ENCODE measurements at places on chromosomes 3 and 15.
A peak's percentile ranks its signal among the peaks of the same experiment; 100 is the strongest.

GRCh38 chr15:40891810-40892446 is 2.3 kb upstream of the VPS18 start:
- no peak for DNase-seq

- DNase-seq = no peak
Observed at GRCh38 chr15:78127882-78128281, 3.4 kb downstream of the CIB2 start.

- no peak for DNase-seq
Observed at GRCh38 chr3:178140531-178141304, 395.5 kb upstream of the KCNMB2 start.

- DNase-seq = no peak
Observed at GRCh38 chr3:159897331-159898075, 91.1 kb upstream of the IL12A start.

DNA sequence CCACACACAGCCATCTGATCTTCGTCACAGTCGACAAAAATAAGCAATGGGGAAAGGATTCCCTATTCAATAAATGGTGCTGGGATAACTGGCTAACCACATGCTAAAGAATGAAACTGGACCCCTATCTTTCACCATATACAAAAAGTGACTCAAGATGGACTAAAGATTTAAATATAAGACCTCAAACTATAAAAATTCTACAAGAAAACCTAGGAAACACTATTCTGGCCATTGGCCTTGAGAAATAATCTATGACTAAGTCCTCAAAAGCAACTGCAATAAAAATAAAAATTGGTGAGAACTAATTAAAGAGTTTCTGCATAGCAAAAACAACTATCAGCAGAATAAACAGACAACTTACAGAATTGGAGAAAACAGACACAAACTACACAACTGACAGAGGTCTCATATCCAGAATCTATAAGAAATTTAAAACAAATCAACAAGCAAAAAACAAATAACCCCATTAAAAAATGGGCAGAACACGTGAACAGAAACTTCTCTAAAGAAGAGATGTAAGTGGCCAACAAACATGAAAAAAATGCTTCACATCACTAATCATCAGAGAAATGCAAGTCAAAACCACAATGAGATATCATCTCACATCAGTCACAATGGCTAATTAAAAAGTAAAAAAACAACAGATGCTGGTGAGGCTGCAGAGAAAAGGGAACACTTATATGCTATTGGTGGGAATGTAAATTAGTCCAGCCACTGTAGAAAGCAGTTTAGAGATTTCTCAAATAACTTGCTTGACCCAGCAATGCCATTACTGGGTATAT is 104.0 kb downstream of the NR1I2 start:
- DNase-seq = no peak

GRCh38 chr3:55828712-55829111 is 341.6 kb upstream of the WNT5A start:
- DNase-seq = no peak

DNA sequence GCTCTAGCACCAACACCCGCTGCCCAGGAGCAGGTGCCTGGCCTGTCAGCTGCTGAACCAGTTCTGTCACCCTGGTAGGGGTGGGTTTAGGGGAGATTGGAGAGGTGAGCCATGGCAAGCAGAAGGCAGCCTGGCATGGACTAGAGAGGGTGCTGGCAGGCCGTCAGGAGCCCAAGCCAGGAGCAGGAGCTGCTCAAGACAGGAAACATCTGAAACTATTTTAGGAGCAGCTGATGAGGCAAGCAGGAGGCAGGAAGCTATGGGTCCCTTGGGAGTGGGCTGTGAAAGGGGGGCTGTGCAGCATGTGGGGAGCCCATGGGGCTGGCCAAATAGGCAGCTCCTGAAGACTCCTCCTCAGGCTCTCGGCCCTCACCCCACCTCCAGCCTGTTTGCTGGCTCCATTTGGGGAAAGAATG is 2.3 kb downstream of the INKA1 start:
- peak; percentile 46 for DNase-seq

DNA sequence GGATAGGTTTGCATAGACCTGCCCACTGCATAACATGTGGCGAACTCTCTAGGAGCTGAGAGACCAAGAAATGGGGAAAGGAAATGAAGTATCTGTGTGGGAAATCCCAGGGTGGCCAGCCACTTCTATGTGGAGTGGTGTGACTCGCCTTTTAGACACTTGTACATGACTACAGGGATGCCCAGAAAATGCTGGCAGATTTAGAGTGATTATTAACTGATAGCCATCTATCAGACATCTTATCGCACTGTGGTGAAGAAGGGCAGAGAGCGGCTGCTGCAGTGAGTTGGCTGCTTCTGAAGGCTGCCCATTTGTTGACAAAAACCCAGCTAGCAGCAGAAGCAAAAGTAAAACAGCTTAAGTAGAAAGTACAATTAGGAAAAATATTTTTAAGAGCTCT is 18.1 kb upstream of the STAC start:
- no peak for DNase-seq

DNA sequence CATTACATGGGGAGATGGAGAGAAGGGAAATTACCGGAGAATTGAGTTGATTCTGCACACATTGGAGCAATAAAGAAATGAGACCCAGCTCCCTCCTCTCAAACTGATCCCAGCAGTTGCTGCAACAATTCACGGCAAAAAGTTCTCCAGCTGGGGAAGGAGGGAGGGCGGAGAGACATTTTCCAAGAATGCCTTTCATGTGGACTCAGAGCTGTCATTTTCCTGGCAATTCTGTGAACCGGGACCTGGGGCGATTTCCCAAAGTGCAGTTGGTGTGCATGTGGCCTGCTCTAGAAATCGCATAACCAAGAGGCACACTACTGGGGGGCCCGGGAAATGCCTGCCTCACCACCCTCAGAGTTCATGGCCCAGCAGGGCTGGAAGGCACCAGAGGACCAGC is 48.7 kb upstream of the IREB2 start:
- no peak for DNase-seq

DNA sequence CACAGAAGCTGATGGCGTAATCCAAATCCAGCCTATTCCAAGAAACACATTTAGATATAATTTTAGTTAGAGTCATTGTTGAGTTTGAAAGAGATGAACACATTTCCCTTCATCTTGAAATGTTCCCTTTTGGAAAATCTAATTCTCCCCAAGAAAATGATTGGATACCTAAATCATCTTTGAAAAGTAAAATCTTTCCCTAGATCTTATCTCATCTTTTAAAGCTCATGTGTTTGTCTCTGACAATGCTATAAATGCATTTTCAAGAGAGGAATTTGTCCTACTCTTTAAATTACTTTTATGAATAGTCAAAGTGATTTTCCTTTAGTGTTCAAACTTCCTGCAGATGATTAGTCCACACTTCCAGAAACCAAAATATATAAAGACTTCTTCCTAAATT is 82.6 kb upstream of the CNTN6 start:
- no peak for DNase-seq

- no peak for DNase-seq
Observed at GRCh38 chr3:34263101-34263621, 464.7 kb downstream of the PDCD6IP start.

- DNase-seq = peak; percentile 63
Observed at GRCh38 chr15:98421419-98422129, 226.8 kb upstream of the IGF1R start.

DNA sequence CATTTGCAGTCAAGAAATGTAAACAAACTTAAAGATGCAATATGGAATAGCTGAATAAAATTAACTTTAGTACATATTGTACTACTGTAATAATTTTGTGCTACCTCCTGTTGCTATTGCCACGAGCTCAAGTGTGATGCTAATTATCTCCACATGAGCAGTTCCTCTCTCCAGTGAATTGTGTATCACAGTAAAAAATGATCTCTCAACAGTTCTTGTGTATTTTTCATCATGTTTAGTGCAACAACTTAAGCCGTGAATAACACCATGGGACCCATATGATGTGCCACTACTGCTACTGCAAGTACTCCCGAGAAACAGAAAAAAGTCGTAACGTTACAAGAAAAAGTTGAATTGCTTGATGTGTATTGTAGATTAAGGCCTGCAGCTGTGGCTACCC is 12.4 kb downstream of the RIOX2 start:
- DNase-seq = no peak

GRCh38 chr3:11736136-11736833 is 92.6 kb upstream of the VGLL4 start:
- DNase-seq = no peak

- DNase-seq = no peak
Observed at GRCh38 chr3:69741032-69741767, 1.9 kb downstream of the MITF start.

DNA sequence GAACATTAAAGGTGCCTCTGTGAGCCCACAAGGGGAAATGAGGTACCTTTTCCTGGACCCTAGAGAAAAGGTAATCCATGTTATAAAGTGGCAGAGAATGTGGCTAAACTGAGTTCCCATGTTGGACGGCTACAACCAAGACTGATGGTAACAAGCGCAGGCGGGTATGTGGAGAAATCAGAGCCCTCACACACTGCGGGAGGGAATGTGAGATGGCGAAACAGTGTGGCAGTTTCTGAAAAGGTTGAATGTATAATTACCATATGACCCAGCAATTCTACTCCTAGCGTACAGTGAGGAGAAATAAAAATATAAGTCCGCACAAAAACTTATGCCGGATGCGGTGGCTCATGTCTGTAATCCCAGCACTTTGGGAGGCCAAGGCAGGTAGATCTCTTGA is 24.1 kb upstream of the SHISA5 start:
- no peak for DNase-seq

- DNase-seq = no peak
Observed at GRCh38 chr3:1962396-1963088, 136.1 kb upstream of the CNTN4 start.

DNA sequence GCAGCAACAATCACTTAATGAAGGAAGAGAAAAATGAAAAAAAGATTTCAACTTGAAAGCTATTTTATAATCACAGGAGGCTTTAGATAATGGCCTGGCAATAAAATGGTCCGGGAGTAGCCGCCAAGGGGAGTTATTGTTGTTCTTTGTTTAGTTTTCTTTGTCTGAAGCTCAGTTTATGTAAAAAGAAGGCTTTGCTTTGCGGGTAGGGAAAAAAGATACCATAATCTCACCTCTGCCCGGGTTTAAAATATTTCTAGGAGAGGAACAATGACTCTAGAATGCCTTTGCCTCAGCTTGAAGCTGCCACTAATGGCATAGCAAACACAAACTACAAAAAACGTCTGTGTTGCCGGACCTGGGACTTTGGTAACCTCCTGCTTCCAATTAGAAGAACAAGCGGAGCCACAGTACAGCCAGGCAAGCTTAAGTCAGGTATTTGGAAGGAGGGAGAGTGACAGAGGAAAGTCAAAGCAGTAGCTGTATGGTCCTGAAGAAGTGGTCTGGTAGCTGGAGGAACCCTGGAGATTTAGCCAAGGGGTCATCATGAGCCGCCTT is 764.5 kb downstream of the TUSC7 start:
- no peak for DNase-seq

DNA sequence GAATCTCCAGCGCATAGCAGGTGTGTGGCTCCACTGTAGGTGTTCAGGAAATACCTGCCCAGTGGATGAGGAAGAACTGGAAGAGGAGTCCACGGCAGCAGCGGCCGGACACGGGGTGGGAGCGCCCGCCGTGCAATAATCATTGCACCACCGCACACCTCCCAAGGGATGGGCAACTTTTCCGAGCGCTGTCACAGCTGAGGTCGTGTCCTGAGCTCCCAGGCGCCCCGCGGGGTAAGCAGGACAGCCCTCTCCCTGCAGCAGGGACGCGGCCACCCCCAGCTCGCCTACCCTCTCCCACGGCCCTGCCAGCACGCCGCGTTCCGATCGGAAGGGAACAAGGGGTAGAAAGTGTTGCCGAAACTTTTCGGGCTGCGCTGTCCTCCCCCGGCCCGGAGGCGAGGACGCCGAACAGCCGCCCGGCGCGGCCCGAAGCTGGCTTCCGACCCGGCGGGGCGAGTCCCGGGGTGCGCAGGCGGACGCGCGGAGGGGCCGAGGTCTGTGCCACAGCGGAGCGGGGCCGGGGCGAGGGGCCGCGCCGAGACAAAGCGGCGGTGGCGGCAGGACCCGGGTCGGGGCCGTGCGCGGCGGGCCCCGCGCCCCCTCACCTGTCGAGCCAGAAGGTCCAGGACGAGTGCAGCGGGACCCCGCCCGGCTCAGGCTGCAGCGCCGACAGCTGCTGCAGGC is 475 bp downstream of the EIF4E3 start:
- DNase-seq = peak; percentile 53

GRCh38 chr3:57545636-57546268 is 1.6 kb upstream of the DNAH12 start:
- DNase-seq = no peak

DNA sequence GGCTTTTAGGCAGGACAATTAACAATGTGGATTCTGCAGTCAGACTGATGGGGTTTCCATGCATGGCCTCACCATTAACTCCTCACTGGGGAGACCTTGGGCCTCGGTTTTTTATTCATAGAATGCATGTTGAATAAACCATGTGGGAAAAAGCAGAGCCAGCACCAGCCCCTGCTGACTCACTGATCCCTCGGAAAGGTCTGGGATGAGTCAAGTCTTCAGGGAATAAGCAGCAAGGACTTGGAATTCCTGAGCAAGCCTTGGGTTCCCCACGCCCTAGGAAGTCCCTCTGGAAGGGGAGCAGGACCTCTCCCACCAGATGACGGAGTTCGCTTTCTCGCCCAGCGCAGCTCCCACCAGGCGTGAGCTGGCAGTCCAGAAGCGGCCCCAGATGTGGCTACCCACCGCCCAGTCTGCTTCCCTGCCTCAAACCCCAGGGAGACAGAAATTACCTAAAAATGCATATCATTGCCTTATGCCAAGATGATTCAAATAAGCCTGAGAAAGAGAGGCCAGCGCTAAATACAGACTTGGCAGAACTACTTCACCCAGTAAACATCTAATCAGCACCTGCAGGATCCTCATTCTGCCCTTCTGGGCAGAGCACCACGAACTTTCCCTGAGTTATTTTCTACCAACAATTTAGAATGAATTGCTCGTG is 45.4 kb downstream of the BTD start:
- no peak for DNase-seq

- no peak for DNase-seq
Observed at GRCh38 chr15:76398317-76399104, 61.9 kb downstream of the ISL2 start.

- no peak for DNase-seq
Observed at GRCh38 chr15:36185438-36185837, 394.0 kb upstream of the CDIN1 start.

DNA sequence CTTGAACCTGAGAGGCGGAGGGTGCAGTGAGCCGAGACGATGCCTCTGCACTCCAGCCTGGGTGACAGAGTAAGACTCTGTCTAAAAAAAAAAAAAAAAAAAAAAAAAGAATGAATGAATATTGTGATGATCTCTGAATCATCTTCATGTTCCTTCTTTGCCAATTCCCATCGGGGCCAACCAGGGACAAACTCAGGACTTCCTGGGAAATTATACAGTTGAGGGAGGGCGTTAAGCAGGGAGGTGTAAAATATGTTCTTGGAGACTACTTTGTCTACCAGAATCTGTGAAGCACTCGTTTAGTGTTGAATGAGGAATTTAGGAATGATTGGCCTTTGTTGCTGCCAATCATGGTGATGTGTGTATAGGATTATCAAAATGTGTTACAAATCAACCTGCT is 210.6 kb downstream of the PTPRG start:
- no peak for DNase-seq

- DNase-seq = no peak
Observed at GRCh38 chr3:52554026-52554755, 17.8 kb downstream of the UQCC5 start.
